Dermis microvascular lymphatic vessel endothelial cell (primary cell): ENCODE measurements at places on chromosomes 4 and X.

DNA sequence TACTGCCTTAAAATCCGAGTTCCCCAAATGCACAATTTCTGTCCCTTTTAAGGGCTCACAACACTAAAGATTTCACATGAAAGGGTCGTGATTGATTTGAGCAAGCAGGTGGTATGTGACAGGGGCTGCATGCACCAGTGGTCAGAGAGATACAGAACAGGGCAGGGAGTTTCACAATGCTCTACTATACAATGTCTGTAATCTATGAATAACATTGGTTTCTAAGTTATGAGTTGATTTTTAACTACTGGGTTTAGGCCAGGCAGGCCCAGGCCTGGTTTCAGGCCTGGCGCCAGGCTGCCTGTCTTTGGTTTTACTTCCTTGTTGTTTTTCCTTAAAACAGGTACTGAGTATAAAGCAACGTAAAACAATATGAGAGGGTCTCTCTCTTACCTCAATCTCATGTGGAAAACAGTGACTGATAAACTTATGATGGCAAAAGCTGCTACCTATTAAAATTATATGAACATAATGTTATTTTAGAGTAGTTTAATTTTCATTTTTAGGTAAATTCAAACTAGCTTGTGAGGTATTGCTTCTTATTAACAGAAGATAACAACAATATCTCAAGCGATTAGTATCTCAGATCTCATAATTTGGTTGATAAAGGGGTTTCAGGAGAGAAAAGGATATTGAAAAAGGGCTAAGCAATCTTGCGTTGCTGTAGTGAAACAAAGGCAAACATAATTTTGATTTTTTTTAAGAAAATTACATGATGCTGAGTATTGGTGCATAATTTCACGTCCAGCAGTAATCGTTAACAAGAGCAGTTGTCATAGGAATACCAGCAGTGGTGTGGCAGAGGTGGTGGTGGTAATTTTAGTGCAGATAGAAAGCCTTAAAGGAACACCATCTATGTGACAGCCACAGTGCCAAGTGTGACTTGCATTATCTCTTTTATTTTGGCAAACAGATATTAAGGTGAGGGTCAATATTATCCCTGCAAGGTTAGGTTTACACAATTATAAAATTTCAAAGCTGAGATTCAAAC lies 944.4 kb upstream of the GRID2 start:
- no peak for DNase-seq

DNA sequence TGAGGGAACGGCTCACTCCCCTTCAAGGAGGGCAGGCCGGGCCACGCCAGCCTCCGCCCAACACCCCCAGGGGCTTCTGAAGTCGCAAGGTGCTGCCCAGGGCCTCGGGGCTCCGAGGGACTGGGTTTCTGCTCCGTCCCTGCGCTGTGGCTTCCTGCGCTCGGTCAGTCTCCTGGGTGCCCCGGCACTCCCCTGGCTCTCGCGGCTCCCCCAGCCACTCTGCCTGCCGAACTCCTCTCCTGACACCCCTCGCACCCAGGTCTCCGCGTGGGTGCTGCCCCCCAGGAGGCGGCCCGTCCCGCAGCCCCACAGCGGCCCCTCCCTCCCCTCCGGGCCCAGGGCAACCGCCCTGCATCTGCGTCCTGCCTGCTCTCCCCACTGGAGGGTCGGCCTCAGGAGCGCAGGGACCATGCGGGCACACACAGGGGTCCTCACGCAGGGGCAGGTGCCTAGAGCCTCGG lies 151.9 kb downstream of the AFAP1 start:
- no peak for DNase-seq

DNA sequence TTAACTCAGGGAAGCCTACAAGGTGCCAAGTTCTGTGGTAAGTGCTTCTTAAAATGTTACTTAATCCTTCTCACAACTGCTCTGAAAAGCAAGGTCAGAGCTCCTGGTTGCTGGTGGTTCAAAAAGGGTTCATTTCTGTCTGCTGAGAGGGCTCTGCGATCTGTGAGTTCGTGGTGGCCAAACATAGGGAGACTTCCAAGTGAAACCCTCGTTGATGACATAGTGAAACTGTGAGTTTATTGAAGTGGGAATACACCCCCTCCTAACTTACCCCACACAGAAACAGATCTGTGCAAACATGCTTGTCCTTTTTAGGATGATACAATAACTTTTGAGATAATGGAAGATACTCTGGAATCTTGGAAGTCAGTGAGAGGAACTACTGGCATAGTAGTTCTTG lies 164.8 kb upstream of the PGRMC2 start:
- DNase-seq, result no peak

DNA sequence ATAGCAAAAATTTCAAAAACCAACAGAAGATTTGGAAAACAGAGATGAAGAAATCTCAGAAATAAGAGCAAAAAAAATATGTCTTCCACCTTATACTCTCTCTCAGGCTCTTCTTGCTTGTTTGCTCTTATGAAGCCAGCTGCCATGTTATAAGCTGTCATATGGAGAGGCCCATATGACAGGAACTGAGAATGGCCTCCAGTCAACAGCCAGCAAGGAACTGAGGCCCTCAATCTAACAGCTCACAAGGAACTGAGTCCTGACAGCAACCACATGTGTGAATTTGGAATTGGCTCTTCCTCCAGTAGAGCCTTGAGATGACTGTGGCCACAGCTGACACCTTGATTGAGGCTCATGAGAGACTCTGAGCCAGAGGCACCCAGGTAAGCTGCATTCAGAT lies 51.3 kb upstream of the MAOA start:
- no peak for DNase-seq

DNA sequence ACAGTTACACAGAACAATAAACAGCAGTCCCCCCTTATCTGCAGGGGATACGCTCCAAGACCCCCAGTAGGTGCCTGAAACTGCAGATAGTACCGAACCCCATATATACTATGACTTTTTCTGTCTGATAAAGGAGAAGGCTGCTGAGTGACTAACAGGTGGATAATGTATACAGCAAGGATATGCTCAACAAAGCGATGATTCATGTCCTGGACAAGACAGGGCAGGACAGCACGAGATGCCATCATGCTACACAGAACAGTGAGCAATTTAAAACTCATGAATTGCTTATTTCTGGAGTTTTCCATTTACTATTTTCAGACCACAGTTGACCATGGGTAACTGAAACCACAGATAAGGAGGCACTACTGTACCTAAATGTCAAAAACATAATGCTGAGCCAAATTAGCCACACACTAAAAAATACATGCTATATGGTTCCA lies 76.1 kb downstream of the MANBA start:
- DNase-seq, result peak; percentile 37

GRCh38 chr4:112156112-112156511 lies 10.9 kb downstream of the FAM241A start:
- no peak for DNase-seq

- DNase-seq, result no peak
Observed at GRCh38 chrX:50801135-50801534, 12.9 kb downstream of the SHROOM4 start.

DNA sequence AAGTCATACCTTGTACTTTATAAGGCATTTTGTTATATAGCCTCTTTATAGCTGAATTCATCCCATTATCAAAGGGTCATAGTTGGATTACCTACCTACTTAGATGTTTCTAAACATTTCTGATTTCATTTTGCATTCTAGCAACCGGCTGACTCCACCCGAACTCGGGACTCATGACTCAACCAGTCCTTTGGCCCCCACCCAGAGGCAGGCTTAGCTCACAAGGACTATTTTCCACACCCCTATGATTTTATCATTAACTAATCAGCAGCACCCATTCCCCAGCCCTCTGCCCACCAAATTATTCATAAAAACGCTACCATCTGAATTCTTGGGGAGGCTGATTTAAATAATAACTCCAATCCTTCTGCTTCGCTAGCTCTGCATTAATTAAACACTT lies 79.9 kb upstream of the EGFL6 start:
- peak; percentile 43 for DNase-seq

DNA sequence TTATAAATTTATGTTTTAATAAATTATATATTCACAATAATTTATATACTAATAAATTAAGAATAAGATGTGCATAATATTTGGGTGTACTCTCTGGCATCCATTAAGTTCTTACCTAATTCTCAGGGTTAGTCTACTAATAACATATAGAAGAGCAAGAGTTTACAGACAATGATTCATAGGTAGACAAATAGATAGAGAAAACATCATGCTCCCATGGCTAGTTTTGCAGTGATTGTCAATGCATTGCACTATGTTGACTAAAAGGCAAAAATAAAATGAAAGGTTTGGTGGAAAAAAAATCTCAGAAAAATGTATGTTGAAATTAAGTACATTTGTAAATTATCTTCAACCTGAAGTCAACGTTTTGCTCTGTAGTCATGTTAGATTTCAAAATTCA lies 606.0 kb downstream of the KCTD8 start:
- no peak for DNase-seq

GRCh38 chrX:129840344-129840743 lies 3.3 kb downstream of the ZDHHC9 start:
- DNase-seq, result no peak

GRCh38 chr4:110907801-110908313 lies 285.0 kb upstream of the PITX2 start:
- DNase-seq, result no peak

- DNase-seq, result no peak
Observed at GRCh38 chr4:98976716-98977115, 18.8 kb upstream of the METAP1 start.

- DNase-seq, result peak; percentile 49
Observed at GRCh38 chr4:150962245-150962644, 52.8 kb downstream of the LRBA start.

- DNase-seq, result no peak
Observed at GRCh38 chr4:123553733-123554637, 157.4 kb downstream of the SPRY1 start.

DNA sequence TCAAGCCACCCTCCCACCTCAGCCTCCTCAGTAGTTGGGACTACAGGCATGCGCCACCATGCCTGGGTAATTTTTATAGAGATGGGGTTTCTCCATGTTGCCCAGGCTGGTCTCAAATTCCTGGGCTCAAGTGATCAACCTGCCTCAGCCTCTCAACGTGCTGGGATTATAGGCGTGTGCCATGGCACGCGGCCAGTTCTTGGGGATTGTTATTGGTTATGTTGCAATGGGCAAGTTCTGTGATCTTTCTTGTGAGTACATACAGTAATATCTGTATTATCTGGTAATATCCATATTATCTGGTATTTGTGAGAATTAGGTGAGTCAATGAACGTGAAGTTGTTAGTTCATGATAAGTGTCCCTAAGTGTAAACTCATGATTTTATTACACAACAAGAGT lies 90.3 kb upstream of the TBL1X start:
- DNase-seq, result no peak

- no peak for DNase-seq
Observed at GRCh38 chrX:2967998-2968909, 38.1 kb upstream of the ARSH start.

DNA sequence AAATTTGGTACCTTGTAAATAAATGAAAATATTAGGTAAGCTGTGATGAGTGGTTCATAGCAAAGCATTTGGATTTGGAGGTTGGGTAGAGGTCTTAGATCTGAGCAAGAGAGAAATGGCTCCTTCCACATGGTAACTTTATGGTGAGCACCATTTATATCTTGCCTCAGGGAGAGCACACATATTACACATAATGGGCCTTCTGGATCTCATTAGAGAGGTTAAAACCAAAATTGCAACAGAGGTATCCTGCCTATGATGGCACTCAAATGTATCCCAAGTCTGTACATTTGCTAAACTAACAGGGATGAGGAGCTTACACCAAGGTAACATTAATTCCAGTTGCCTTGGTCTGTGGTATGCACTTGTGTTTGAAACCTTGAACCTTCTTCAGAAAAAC lies 87.1 kb upstream of the PUDP start:
- DNase-seq, result no peak

- no peak for DNase-seq
Observed at GRCh38 chr4:168900080-168900479, 110.0 kb downstream of the CBR4 start.

GRCh38 chr4:176186671-176187395 lies 8.6 kb downstream of the SPATA4 start:
- no peak for DNase-seq

GRCh38 chr4:7756561-7757355 lies 182.9 kb downstream of the AFAP1 start:
- DNase-seq, result no peak

- peak; percentile 82 for DNase-seq
Observed at GRCh38 chr4:5037553-5038551, 13.4 kb upstream of the STK32B start.

- DNase-seq, result peak; percentile 40
Observed at GRCh38 chr4:102299354-102300107, 45.8 kb downstream of the SLC39A8 start.

DNA sequence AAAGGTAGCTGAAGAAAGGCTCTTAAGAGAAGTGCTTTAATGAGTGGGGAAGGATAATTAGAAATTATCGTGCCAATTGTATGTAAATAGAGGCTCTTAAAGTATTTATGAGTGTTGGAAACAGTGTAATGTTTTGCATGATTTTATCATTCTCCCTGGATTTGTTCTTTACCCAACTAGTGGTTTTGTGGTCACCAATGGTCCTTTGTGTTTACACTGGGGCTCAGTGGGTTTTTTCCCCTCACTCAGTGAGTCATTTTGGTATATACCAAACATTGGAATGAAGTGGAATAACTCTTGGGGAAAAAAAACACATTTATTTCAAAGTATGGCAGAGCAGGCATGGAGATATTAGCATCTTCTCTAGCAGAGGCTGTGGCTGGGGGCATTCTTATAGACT lies 20.8 kb upstream of the LGI2 start:
- DNase-seq, result no peak

- no peak for DNase-seq
Observed at GRCh38 chr4:40183615-40184411, 13.0 kb upstream of the RHOH start.

GRCh38 chr4:17718471-17718870 lies 63.0 kb downstream of the FAM184B start:
- DNase-seq, result no peak

- DNase-seq, result no peak
Observed at GRCh38 chr4:2516635-2517034, 19.8 kb upstream of the FAM193A start.

- DNase-seq, result no peak
Observed at GRCh38 chr4:101065935-101066485, 281.3 kb downstream of the PPP3CA start.

GRCh38 chr4:4913147-4913561 lies 53.7 kb downstream of the MSX1 start:
- DNase-seq, result no peak

DNA sequence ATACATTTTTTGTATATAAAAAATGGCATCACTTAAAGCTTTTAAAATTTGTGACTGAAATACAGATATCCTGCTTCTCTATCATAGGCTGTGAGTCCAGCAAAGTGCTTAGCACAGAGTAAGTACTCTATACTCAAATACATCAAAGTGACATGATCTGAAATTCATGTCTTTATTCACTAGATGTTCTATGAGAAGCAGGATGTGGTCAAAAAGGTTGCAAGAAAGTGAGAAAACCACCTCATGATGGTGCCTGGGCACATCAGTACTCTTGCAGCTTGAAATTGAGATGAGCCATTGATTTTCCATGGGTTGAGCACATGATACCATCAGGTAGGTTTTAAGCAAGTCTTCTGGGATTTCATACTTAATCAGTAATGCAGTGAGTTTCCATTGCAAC lies 20.4 kb upstream of the SFRP2 start:
- DNase-seq, result no peak
